ENCODE measurements at places on chromosomes 7 and 10. TPM values are rescaled to one million over a fixed set of nuclear protein-coding genes. Genes with fewer than 3 reads are reported as not detected.

The TMEM196 gene
- polyA plus RNA-seq, result not detected

The PVRIG gene
- not detected for polyA plus RNA-seq

The EFCAB10 gene
- not detected for polyA plus RNA-seq

The MET gene
- 13.4 TPM for polyA plus RNA-seq

The SUN3 gene
- polyA plus RNA-seq, result not detected

The PTER gene
- 16.2 TPM for polyA plus RNA-seq

The FIS1 gene
- 472 TPM for polyA plus RNA-seq

The TMEM213 gene
- polyA plus RNA-seq, result 96.9 TPM

The ELN gene
- 14.9 TPM for polyA plus RNA-seq

The CYP2C8 gene
- polyA plus RNA-seq, result 0.69 TPM

The PTPRN2 gene
- 6.2 TPM for polyA plus RNA-seq

DNA sequence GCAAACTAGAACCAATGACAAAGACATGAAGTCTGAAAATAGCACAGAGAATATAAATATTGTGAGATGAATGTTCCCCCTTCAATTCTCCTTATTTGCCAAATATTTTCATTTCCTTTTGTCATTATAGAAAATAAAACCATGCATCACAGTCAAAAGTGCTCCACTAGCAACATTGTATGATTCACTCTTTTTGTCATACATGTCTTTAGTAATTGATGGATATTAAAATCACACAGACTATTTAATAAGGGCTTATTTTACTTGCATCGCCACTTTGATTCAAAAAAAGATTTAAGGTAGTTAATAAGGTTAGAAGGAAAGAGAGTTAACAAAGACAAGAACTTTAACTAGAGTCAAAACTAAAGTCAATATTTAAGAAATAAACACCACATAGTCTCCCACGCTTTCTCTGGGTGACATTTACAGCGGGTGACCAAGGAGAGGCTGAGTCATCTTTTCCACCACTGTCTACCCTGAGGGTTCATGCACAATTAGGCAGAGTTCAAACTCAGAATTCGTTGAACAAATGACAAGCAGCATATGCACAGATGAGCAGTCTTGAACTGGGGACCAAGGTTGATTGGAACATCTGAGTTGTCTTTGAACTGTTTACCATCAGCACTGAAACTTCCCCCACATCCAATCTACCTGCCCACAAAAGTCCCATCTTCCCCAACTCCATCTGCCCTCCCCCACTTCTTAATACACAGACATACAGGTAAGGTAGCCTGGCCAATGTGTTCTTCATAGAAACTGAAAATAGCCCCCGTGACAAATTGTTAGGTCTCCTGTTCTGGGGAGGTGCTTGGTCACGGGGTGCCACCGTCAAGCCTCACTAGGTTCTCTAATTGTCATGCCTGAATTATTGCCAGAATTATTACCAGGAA is 42.5 kb downstream of the C7orf25 start:
- DNase-seq, result no peak

- DNase-seq, result no peak
These were observed 33.3 kb upstream of the TM9SF3 start for GRCh38 chr10:96619796-96620773.

GRCh38 chr10:16690417-16690816 is 126.8 kb downstream of the RSU1 start:
- no peak for DNase-seq

DNA sequence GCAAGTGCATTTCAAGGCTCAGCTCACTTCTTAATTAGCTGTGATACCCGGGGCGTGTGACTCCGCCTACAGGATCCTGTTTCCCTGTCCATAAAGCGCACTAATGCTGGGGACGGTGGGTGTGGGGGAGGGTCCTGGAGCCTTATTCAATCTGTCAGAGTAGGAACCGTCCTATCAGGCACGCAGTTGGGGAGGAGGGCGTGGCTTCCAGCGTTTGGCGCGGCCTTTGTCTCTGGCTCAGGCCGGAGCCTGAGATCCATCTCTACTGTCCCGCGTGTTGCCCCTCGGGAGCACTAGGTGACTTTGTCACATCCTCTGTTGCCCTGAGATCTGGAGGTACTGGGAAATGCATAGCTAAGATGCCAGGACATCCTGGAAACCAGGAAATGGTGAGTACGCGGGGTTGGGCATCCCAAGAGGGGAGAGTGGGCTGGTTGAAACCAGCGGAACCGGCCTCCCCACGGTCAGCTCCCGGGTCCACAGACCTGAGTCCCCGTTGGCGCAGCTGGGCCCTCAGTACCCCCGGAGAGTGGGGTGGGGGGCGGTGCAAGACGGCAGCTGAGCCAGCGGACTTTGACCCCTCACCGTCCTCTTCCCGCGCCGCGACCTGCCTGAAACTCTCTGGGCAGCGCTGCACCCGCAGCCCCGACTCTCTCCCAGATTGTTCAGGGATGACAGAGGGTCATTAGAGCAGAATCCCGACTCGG is 104.4 kb upstream of the ZNF92 start:
- DNase-seq, result peak; percentile 98

DNA sequence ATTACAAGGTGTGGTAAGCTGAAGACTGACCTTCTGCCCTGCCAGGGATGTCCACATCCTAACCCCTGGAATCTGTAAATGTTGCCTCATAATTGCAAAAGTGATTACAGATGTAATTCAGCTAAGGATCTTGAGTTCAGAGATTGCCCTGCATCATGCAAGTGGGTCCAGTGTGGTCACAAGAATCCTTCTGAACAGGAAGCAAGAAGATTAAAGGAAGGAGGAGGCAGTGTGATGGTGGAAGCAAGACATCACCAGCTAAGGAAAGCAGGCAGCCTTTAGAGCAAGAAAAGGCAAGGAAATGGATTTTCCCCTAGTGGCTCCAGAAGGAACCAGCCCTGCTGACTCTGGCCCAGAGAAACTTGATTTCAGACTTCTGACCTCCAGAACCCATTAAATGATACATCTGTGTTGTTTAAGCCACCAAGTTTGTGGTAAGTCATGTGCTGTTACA is 78.1 kb downstream of the USP6NL start:
- peak; percentile 19 for DNase-seq

GRCh38 chr7:112596260-112596659 is 115.5 kb downstream of the LSMEM1 start:
- peak; percentile 10 for DNase-seq

DNA sequence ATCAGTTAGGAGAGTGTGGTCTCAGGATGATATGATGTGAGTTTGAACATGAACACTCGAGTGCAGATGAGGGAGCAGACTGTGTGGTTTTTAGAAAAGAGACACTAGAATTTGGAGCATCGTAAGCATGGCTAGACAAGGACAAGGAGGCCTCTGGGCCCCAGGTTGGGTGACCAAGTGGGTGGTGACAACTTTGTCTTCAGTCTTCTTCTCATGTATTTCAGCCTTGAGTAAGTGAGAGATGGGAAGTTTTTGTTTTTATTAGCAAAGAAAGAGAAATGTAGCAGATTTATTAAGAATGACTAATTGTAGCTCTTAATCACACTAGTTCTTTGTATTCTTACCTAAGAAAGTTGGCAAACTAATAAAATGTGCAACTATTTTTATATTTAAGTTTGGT is 16.3 kb downstream of the TES start:
- DNase-seq, result no peak

- peak; percentile 67 for DNase-seq
These were observed 182.7 kb downstream of the ELFN1 start for GRCh38 chr7:1852517-1853430.

GRCh38 chr7:18504965-18505364 is 9.4 kb downstream of the HDAC9 start:
- no peak for DNase-seq

- no peak for DNase-seq
These were observed 213.0 kb downstream of the JAZF1 start for GRCh38 chr7:27967639-27968038.

DNA sequence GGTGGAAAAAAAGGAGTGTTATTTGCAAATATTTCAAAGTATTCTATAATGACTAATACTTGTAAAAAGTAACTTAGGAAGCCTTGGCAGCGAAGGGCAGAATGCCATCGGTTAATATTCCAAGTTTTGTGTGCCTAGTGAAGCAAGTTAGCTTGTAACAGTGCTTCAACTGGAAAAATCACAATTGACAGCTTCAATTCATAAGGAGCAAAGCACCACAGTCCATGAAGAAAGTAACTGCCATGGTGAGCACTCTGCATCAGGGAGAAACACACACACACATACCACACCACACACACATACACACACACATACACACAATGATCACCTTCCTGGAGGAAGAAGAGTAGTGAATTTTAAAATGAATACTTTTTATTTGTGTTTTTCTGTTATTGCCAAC is 298.3 kb downstream of the CNTNAP2 start:
- DNase-seq, result no peak

DNA sequence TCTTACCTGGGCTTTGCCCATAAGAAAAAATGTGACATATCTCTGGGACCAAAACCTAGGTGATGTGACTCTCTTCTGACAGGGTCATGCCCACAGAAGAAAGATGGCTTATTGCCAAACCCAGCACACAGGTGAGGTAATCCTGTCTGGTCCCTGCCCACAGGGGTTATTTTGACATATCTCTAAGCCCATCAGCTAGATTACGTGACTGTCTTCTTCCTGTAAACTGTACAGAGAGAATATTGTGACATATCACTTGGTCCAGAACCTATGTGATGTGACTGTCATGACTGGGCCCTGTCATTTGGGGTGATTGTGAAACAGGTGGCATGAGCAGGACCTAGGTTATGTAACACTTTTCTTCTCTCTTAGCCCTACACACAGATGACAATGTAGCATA is 48.8 kb upstream of the ZNF680 start:
- no peak for DNase-seq

- DNase-seq, result no peak
These were observed 34.6 kb downstream of the VWDE start for GRCh38 chr7:12369072-12369471.

GRCh38 chr10:124200011-124200410 is 106.6 kb upstream of the CHST15 start:
- no peak for DNase-seq

DNA sequence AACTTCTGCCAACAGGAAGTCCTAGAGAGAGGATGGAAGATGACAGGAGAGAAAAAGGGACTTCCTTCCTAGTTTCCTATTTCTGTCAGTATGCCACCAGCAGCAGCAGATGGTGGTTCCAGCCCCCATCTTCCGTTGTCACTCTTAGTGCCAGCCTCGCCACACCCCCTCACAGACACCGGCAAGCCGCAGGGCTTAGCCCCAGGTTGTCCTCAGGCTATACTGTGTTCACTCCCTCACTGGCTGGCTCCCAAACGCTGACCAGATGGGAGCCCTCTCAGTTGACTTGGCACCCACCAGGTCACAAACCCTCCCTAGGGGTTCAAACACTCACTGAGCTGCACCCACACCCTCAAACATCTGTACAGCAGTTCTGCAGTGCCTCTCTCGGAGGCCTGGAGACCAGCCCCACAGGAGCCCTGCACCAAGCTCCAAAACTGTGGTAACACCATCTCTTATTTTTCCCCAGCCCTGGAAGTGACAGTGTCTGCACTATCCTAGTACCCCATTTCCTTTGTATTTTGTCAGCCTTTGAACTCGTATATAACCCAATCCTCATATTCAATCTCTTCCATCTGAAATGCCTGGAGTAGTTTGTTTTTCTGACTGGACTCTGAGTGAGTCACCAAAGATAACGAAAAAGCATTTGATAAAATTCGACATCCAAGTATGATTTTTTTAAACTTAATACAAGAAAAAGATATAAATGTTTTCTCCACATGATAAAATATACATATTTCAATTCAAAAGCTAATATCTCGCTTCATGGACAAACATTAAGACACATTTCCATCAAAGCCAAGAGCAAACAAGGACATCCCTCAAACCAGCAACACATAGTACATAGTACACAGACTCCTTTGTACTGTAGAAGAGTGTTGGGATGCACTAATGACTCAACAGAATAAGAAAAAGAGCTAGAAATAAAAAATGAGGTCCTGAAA is 34.5 kb downstream of the SMURF1 start:
- DNase-seq, result no peak

- no peak for DNase-seq
These were observed 23.8 kb upstream of the AKR1C1 start for GRCh38 chr10:4939224-4940072.

- no peak for DNase-seq
These were observed 219.7 kb upstream of the STK17A start for GRCh38 chr7:43363035-43363791.

GRCh38 chr7:116591202-116592040 is 66.6 kb downstream of the CAV1 start:
- DNase-seq, result peak; percentile 25

GRCh38 chr10:132574783-132575319 is 37.3 kb downstream of the INPP5A start:
- peak; percentile 58 for DNase-seq

DNA sequence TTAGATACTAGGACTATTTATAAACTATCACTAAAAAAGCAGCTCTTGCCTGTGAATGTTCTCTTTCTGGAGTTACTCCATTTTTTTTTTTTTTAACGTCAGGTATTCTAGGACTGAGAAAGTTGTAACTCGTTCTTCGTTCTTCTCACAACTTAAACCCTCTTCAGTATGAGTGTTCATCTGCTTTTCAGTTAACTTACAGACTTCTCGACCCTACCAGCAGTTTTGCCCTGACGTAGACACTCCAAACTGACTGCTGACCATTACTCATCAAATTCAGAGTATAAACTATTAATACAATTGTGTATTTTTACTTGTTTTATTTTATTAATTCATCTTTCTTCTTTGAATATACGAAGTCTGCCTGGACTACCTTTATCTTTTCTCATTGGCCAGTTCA is 353.1 kb downstream of the GPR37 start:
- no peak for DNase-seq

DNA sequence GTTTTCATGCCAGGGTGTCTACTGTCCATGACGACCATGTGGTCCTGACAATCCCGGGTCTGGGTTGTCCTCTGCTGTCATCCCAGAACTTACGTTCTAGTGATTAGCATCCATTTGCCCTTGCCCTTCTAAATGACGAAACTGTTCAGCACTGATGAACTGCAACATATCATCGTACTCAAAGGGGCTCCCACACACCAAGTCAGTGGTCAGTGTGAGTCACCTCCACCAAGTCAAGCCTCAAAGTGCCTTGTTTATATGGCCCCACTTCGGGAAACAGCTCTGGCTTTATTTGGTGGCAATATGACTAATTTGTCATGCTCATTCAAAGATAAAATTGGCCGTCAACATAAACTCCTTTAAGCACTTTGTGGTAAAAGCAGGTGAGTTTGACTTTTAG is 110.7 kb downstream of the FRMD4A start:
- DNase-seq, result no peak

DNA sequence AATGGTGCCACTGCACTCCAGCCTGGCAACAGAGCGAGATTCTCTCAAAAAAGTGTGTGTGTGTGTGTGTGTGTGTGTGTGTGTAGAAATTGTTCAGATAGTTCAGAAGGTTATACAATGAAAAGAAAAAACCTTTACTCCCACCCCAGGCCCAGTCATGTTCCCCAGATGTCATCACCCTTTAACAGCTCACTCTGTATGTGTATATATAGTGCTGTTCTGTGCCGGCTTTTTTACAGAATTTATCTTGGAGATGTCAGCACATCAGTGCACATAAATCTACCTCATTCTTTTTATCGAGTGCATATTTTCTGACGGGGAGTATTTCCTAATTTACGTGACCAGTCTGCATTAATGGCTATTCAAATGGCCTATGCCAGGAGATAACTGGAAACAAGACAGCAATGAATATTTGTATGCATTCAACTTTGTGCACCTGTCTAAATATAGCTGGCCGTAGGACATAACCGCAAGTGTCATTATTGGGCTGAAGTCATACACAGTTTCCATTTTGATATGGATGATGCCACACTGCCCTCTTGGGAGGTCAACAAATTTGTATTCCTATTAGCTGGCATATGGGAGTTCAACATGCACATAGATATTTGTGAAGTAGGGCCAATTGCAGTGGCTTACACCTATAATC is 11.7 kb downstream of the NIPSNAP2 start:
- no peak for DNase-seq

Data from kidney (tissue), 22 donors.